ENCODE measurements at places on chromosomes 16 and 17.

GRCh38 chr17:76036497-76037261, 9.6 kb upstream of the EVPL start:
- DNase-seq = no peak

GRCh38 chr16:81143921-81144471, 47.8 kb upstream of the GCSH start:
- DNase-seq = no peak

GRCh38 chr17:5373112-5373511, 46.4 kb downstream of the NUP88 start:
- DNase-seq = no peak

GRCh38 chr16:12455287-12455798, 348.3 kb downstream of the CPPED1 start:
- DNase-seq = no peak

DNA sequence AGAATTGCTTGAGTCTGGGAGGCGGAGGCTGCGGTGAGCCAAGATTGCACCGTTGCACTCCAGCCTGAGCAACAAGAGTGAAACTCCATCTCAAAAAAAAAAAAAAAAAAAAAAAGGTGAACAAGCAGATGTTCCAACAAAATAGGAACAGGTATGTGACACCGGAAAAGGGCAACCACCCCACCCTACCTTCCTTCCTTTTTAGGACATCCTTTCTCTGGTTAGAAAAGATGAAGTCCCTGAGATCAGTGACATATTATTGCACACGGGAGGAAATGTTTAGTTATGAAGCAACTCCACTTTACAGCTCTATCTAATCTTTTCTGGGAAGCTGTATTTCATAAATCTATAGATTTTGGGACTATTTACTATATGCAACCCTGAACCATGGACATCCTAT, 114.2 kb upstream of the MON1B start:
- DNase-seq = no peak

DNA sequence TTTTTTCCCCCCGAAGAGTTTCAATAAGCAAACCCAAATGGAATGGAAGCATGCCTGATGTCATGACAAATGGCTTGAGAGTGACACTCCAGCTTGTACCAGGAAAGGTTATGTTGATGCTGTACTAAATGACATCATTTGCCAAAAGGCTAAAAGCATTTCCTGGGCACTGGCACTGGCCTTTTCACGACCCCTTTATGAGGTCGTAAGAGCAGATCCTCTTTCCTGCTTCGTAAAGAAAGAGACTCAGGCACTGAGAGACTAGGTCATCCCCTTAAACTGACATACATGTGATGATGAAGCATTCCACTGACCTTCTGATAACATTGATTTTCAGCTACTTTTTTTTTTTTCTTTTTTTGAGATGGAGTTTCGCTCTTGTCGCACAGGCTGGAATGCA, 30.5 kb downstream of the CEP295NL start:
- no peak for DNase-seq
